Lower leg skin (tissue), 4 donors: ENCODE measurements at places on chromosomes 1 and 21.
A peak's percentile ranks its signal among the peaks of the same experiment; 100 is the strongest.

DNA sequence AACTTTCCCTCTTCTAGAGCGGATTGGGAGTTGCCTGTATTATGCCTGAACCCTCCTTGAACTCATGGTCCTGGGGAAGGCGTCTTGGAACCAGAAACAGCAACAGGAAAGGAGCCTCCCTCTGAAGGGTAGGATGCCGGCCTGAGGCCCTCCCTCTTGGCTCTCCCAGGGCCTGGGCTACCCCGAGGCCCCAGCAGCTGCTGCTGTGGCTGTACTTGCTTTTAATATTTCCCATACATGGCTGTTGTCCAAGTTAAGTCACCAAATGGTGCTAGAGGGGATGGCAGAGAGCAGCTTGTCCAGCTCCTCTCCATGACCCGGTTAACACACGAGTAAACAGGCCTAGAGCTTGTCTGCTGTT, 10.5 kb downstream of the CHRNB2 start:
- DNase-seq, result no peak

GRCh38 chr1:186531561-186532165, 70.7 kb upstream of the PDC start:
- no peak for DNase-seq

GRCh38 chr1:112911506-112912220, 44.3 kb downstream of the SLC16A1 start:
- no peak for DNase-seq

DNA sequence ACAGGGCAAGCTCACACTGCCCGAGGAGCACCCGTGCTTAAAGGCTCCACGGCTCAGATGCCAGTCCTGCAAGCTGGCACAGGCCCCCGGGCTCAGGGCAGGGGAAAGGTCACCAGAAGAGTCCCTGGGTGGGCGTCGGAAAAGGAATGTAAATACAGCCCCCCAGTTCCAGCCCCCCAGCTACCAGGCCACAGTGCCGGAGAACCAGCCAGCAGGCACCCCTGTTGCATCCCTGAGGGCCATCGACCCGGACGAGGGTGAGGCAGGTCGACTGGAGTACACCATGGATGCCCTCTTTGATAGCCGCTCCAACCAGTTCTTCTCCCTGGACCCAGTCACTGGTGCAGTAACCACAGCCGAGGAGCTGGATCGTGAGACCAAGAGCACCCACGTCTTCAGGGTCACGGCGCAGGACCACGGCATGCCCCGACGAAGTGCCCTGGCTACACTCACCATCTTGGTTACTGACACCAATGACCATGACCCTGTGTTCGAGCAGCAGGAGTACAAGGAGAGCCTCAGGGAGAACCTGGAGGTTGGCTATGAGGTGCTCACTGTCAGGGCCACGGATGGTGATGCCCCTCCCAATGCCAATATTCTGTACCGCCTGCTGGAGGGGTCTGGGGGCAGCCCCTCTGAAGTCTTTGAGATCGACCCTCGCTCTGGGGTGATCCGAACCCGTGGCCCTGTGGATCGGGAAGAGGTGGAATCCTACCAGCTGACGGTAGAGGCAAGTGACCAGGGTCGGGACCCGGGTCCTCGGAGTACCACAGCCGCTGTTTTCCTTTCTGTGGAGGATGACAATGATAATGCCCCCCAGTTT, 1.3 kb downstream of the CELSR2 start:
- peak; percentile 16 for DNase-seq

GRCh38 chr1:9705337-9706093, 54.0 kb downstream of the PIK3CD start:
- no peak for DNase-seq

DNA sequence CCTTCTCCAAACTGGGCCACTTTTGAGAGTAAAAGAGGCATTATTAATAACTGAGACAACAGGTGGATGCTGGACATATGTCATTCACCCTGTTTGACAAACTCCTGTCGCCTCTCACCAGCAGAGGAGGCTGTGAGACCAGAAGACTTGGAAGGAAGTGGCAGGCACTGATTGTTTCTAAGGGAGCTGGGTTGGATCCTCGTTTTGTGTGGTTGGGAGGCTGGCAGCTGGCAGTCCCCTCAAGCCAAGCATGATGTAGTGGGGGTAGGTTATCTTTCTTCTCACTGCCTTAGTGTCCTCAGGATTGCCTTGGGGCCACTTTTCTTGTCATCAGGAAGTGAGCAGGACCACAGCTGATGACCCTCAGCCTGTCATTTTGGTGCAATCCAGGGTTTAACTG, 86.5 kb upstream of the KCNJ15 start:
- DNase-seq, result no peak

- no peak for DNase-seq
Measured at GRCh38 chr1:5720484-5720883, 271.7 kb downstream of the NPHP4 start.

DNA sequence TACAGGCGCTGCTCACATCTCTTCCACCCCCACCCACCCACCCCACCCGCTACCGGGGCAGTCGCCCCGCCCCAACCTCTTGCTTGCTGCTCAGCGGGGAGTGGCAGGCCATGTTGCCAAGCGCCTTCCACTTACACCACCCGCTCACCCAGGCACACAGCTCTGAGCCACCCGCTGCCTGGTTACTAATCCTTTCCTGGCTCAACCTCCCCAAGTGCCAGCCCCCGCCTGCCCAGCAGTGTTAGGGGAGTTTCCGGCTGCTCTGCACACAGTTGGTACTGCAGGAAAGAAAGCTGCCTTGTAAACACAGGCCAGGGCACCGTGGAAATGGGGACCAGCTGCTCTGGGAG, 56.2 kb downstream of the LACTBL1 start:
- DNase-seq, result no peak

DNA sequence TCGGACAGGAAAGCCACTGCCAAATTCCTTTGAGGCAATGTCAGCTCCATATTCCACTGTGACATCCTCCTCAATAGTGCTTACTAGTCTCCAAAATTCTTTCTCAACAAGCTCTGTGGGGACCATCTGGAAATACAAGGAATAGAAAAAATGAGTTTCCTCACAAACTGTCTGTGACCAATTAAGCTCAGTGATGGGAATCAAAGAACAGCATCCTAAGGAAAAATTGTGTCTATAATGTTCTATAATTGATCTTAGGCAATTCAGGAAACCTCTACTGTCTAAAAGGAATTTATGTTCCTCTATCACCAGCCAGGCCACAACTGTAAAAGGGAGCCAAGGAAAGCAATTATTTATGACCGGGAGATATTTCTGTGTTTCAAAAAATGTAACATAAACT, 46.1 kb upstream of the SYT2 start:
- no peak for DNase-seq

GRCh38 chr21:36873513-36873912, 93.0 kb downstream of the HLCS start:
- no peak for DNase-seq

DNA sequence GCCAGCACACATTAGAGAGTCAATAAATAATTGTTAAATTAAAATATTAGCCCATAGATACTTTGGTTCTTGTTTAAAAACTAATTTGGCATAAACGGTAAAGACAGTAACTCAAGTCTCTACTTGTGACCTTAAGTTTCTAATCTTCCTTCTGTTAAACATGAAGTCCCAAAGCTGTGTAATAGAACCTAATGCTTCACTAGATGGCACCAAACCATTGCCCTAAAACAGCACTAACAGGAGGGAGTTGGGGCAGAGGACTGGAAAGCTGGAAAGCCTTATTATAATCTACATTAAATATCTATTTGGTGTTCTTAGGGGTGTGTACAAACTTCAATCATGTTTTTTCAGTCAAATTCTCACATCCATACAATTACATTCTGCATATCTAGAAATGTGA, 176.7 kb downstream of the OLFM3 start:
- DNase-seq, result no peak

GRCh38 chr1:39474810-39475209, 16.6 kb upstream of the BMP8A start:
- DNase-seq, result no peak

DNA sequence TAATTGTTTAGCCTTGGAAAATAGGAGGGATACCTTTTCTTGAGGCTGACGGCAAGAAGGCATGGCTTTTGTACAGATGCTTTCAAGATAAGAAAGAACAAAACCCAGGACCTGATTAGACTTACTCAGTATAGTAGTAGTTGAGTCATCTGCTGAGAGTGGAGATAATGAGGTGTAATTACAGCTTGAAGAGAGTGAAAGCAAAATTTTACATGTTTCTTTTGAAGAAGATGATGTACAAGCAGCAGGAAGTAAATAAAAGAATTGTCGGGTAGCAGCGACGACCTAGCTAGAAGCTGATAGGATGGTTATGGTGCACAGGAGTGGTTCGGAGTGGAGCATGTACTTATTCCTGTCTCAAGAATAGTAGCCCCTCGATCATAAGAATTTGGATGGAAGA, 6.6 kb downstream of the ANGPTL1 start:
- no peak for DNase-seq

GRCh38 chr1:112800289-112800688, 85.2 kb upstream of the PPM1J start:
- no peak for DNase-seq

DNA sequence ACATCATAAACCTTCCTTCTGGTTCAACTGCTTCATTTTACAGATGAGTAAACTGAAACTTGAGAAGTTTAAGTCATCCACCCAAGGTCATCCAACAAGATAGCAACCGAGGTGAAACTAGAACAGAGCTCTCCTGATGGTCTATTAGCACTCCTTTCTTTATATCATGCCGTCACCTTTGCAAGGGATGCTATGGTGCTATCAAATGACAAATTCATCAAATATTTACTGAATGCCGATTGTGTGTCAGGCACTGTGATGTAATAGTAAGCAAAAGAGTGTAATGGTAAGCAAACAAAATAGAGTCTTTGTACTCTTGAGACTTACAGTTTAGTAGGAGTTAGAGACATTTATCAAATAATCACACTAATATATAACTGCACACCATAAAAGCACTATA, 14.0 kb upstream of the SGIP1 start:
- no peak for DNase-seq

- no peak for DNase-seq
Measured at GRCh38 chr1:38132681-38133080, 86.1 kb upstream of the POU3F1 start.

DNA sequence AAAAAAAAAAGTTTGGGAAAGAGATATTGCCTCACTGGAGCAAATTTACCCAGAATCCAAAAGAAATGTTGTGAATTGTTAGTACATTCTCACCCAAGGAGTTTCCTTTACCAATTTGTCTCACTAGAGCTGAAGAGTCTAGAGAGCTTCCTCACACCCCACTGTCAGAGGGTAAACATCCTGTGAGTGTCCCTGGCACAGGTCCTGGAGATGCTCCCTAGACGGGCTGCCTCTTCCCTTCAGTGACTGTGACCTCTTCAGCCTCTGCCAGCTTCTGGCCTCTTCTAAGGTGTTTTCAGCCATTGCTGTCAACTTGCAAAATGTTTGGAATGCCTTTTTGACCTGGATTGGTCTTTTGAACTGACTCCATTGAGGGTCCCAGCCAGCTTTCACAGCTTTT, 159.4 kb downstream of the DHRS3 start:
- DNase-seq, result peak; percentile 77

DNA sequence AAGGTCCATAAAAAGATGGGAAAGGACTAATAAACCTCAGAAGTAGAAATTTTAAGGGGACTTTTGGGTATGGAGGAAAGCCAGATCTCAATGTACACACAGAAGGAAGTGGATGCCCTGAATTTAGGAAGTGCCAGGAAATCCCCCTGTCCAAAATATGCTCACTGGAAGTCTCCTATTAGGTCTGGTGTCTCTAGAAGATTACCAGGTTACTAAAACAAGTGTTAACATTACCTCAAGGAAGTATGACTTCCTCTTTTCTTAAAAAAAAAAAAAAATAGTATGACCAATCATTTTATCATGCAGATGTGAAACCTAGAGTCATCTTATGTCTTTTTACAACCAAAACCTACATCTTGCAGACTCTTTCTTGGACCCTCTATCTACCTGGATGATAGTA, 30.7 kb downstream of the CD58 start:
- DNase-seq, result no peak

- DNase-seq, result peak; percentile 80
Measured at GRCh38 chr1:54559771-54560231, 11.8 kb downstream of the ACOT11 start.

DNA sequence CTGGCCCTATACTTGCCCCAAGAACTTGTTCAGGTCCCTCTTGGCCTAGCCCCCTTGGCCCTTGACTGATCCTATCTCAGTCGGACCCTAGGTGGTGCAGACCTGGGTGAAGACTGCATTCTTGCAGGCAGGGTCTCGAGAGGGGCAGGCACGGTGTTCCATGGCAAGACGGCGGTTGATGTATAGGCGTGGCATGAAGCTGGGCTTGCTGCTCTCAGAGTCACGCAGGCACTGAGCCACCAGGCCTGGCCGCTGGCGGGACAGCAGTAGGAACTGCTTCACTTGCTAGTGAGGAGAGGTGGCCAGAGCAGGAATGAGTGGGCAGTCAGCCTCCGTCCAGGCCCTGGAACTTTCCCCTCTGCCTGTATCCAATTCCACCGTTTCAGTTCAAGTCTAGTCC, 3.8 kb downstream of the HECTD3 start:
- DNase-seq, result no peak

- no peak for DNase-seq
Measured at GRCh38 chr1:194830387-194830786, 1644.0 kb upstream of the B3GALT2 start.

GRCh38 chr1:47405697-47406096, 10.4 kb upstream of the FOXE3 start:
- DNase-seq, result no peak

- DNase-seq, result no peak
Measured at GRCh38 chr1:110798691-110799256, 74.2 kb upstream of the CD53 start.

- DNase-seq, result no peak
Measured at GRCh38 chr1:203680765-203681164, 54.1 kb downstream of the ATP2B4 start.

- DNase-seq, result no peak
Measured at GRCh38 chr1:50542362-50542761, 119.1 kb upstream of the DMRTA2 start.

DNA sequence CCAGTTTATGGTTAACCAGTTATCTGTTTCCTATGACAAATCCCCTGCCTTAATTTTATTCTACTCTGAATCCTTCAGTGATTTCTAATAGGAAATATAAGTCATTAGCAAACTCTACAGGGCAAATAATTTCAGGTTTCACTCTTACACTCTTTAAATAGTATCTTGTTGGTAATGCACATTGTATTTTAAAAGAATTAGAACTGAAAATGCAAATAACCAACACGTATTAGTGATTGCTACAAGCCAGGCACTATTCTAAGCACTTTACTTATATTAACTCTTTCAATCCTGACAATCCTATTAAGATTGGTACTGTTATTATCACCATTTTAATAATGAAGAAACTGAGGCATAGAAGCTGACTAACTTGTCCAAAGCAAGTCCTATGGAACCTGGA, 48.3 kb upstream of the LHX8 start:
- no peak for DNase-seq

GRCh38 chr21:42440187-42440792, 36.6 kb downstream of the UBASH3A start:
- no peak for DNase-seq
